ENCODE measurements at places on chromosomes 7 and 10. TPM values are rescaled to one million over a fixed set of nuclear protein-coding genes. Genes with fewer than 3 reads are reported as not detected.

DNA sequence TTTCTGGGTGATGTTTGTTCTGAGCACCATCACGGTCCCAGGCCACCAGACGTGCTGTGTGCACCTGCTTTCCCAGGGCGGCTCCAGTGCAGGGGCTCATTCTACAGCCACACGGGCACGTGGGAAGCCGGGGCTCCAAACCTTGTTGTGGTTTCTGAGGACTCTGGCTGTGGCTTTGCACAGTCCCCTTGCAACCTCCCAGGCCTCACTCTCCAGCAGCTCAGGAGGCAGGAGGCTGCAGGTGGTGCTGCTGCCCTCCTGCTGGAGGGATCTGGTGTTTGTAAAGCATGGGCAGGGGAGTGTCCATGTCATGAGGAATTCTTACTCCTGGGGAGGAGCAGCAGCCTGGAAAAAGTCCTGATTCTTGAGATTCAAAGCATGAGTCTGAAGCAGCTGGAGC is 54.3 kb downstream of the INSYN2A start:
- no peaks in the 10 kb centered on the region for H3K27me3 ChIP-seq
- H3K4me3 ChIP-seq = no peak overlapping the region
- no peak for DNase-seq
- no peak overlapping the region for H3K27ac ChIP-seq

DNA sequence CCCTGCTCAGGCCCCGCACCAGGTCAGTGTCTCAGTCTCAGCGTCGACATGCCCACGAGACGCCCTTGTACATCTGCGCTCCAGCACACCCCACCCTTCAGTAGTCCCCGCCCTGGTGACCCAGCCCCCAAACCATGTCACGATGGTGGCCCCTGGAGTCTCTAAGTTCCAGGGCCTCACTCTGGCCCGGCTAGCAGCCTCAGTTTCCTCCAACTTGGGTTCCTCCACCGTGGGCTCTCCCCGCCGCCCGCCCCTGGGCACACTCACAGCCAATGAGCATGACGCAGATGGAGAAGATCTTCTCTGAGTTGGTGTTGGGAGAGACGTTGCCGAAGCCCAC is 27.0 kb downstream of the KCNH2 start:
- no peak overlapping the region for H3K27ac ChIP-seq
- DNase-seq = no peak
- H3K27me3 ChIP-seq = peaks cover 68% of the 10 kb centered on the region
- no peak overlapping the region for H3K4me3 ChIP-seq

The AOAH gene
- 13.4 TPM for total RNA-seq

GRCh38 chr7:4851459-4852422 is 10.1 kb downstream of the PAPOLB start:
- no peak overlapping the region for H3K4me3 ChIP-seq
- H3K27me3 ChIP-seq = no peaks in the 10 kb centered on the region
- H3K27ac ChIP-seq = no peak overlapping the region
- no peaks in the 10 kb centered on the region for H3K4me1 ChIP-seq
- DNase-seq = no peak
- no peaks in the 10 kb centered on the region for H3K36me3 ChIP-seq

- H3K36me3 ChIP-seq = no peaks in the 10 kb centered on the region
- H3K27ac ChIP-seq = no peak overlapping the region
- DNase-seq = no peak
- H3K4me1 ChIP-seq = peaks cover 30% of the 10 kb centered on the region
- no peaks in the 10 kb centered on the region for H3K27me3 ChIP-seq
- H3K4me3 ChIP-seq = no peak overlapping the region
Measured at GRCh38 chr10:60809157-60809556, 30.9 kb downstream of the CDK1 start.

GRCh38 chr7:3928727-3929515 is 627.9 kb downstream of the SDK1 start:
- no peak overlapping the region for H3K27ac ChIP-seq
- no peak for DNase-seq
- no peaks in the 10 kb centered on the region for H3K36me3 ChIP-seq
- H3K4me1 ChIP-seq = no peaks in the 10 kb centered on the region

The PRPS1L1 gene
- total RNA-seq = not detected

- H3K4me3 ChIP-seq = no peak overlapping the region
- no peak overlapping the region for H3K27ac ChIP-seq
- H3K27me3 ChIP-seq = no peaks in the 10 kb centered on the region
- DNase-seq = no peak
Measured at GRCh38 chr10:5540080-5540479, 15.3 kb downstream of the CALML3 start.

- no peaks in the 10 kb centered on the region for H3K36me3 ChIP-seq
- H3K4me1 ChIP-seq = no peaks in the 10 kb centered on the region
- peak; percentile 23 for DNase-seq
- H3K27me3 ChIP-seq = peaks cover 3% of the 10 kb centered on the region
- peak within 1 kb of the TSS; percentile 32 for H3K4me3 ChIP-seq
Measured at GRCh38 chr7:120272701-120273475, at the start of gene KCND2. TSS of gene KCND2 (plus strand) at chr7:120273175.

DNA sequence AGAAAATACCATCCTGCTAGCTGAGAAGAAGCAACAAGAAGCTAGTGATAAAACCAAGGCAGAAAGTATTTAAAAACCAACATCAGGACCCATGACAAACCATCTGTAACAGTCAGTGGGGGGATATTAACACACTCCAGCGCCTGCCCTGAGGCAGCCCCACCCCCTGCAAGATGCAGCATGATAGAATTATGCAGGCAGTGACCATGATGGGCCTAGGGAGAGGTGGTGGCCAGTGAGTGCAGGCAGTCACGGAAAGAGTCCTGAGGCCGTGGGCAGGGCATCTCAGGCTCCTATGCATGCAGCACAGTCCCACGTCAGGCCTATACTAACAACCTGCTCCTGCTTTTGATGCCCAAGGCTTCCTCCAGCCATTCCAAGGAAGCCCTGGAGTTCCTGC is 686.9 kb downstream of the GRID1 start:
- H3K27ac ChIP-seq = no peak overlapping the region
- no peaks in the 10 kb centered on the region for H3K36me3 ChIP-seq
- no peaks in the 10 kb centered on the region for H3K27me3 ChIP-seq
- no peak overlapping the region for H3K4me3 ChIP-seq

DNA sequence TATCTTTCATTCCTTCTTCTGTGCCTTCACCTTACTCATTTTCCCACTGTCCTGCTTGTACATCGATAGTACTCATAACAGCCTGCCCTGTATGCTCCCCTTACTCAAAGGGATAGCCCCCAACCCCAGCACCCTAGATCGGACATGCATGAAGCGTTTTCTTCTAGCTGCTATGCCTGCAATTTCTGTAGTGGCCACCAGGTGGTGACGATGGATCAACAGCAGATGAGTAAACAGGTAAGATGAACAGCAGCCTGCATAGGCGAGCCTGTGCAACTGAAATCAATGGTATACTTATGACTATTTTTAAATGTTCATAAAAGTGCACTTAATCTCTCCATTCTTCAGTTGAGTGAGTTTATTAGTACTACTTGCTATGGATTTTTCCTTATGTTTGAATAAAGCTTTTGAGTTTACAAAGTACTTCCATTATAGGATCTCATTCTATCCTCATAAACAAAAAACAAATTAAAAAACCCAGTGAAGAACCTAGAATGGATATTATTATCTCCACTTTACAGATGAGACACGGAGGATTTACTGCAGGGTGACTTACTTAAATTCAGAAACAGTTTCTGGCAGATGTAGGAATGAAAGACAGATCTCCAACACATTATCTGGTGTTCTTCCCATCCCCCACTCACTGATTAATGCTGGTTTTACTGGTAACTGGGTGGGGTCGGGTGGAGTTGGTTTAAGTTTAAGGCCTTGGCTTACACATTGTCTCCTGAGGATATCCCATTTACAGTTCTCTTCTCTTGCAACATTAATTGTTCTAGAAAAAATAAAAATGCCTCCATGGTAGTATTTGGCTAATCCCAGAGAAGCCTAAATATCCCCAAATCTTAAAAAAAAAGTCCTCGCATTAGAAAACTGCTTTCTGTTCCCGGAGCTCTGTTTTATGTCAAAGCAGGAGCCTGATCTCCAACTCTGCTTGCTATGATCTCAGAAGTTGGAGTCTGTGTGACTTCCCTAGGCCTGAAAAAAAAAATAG is 222.1 kb downstream of the GLI3 start:
- H3K36me3 ChIP-seq = no peaks in the 10 kb centered on the region
- H3K4me3 ChIP-seq = no peak overlapping the region
- no peaks in the 10 kb centered on the region for H3K4me1 ChIP-seq
- no peak for DNase-seq
- H3K27ac ChIP-seq = no peak overlapping the region

DNA sequence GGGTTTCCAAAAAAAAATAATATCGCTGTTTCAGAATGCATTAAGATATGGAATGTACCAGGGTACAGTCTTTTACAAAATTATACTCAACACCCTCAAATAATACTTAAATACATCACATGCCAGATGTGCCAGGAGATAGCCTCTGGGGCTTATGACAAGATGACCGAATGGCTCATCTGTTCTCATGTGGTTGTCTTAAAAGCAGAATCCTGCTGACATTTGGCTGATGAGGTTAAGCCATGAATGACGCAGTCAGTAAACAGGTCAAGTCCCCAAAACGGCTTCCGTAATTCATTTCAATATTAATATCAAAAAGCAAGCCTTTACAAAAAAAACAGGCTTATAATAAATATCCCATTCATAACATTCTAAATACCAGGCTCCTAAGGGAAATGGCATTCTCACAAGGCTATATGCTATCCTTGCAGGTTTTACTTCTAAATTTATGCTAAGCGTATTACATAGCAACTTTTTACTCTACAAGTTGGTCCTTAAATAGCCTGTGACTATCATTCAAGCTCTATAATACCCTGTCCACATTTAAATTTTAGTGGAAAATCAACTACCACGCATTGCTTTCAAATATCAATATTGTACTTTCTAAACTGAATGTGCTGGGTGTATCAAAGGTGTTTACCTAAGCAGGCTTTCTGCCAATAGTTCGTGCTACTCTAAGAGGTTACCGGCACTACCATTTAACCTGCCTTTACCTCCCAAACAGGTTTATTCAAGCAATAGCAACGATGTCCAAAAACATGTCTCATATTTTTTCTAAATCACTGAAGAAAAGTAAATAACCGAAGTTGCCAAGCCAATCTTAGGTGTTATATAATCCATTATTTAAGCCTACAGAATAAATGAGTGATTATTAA is 15.6 kb downstream of the SMURF1 start:
- no peaks in the 10 kb centered on the region for H3K27me3 ChIP-seq
- no peak overlapping the region for H3K4me3 ChIP-seq
- DNase-seq = no peak

The HTR5A gene
- not detected for total RNA-seq

The ZNF365 gene
- 1.4 TPM for total RNA-seq

DNA sequence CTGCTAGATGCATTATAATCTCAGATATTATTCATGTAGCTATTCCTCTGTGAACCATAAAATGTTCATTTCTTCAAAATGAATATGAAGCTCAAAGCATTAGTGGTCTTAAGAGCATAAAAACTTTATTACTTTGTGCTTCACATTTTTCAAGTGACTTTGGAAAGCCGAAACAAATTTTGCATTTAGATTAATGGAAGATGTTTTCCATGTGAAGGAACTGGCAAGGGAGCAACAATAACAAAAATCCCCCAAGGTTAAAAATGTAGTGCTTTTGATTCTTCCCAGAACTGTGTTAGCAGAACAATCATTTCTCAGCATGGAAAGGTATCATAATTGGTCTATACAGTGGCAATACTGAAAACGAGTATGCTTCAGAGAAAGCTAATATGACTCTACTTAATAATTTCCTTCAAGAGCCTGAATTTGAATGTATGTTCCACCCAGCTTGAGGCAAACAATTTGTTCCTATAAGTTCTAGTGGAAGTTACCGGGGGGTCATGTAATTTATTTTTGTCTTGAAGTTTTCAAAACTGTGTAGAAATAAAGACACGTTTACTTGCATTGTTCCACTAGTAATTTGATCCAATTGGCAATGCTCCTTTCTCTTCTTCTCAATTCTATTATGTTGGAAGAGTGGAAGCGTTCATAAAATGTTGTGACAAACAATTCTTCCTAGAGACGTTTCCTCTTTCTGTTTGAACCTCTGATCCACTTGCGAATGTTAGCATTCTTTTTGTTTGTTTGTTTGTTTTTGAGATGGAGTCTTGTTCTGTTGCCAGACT is 665.4 kb downstream of the AUTS2 start:
- no peak for DNase-seq
- no peak overlapping the region for H3K27ac ChIP-seq
- H3K4me3 ChIP-seq = no peak overlapping the region

The SERPINE1 gene
- total RNA-seq = 59.4 TPM

DNA sequence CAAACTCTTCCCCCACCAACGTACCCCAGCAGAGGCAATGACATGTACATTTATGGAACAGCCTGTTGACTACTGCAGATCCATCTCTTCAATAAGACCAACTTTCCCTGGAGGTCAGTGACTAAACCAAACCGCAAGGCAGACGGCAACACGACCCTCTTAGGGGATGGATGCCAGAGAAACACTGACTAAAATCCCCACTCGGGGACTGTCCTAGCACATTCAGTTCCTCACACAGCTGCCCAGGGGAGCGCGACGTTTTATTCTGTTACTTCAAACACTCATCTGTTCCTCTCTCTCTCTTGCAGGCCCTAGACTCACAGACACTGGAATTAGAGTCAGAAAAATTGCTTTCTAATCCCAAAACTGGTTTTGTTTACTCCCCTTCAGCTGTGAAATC is 146.5 kb upstream of the PRSS1 start:
- no peak overlapping the region for H3K27ac ChIP-seq
- H3K4me3 ChIP-seq = no peak overlapping the region
- no peaks in the 10 kb centered on the region for H3K4me1 ChIP-seq
- no peak for DNase-seq
- no peaks in the 10 kb centered on the region for H3K36me3 ChIP-seq

GRCh38 chr7:107048783-107049418 is 4.4 kb downstream of the PRKAR2B start:
- no peak for DNase-seq
- H3K4me1 ChIP-seq = peaks cover 2% of the 10 kb centered on the region
- H3K36me3 ChIP-seq = no peaks in the 10 kb centered on the region
- peaks cover 3% of the 10 kb centered on the region for H3K27me3 ChIP-seq

- H3K36me3 ChIP-seq = no peaks in the 10 kb centered on the region
- H3K4me3 ChIP-seq = no peak overlapping the region
- H3K27me3 ChIP-seq = no peaks in the 10 kb centered on the region
- no peaks in the 10 kb centered on the region for H3K4me1 ChIP-seq
- H3K27ac ChIP-seq = no peak overlapping the region
- no peak for DNase-seq
Measured at GRCh38 chr10:10699427-10699826, 318.2 kb upstream of the CELF2 start.

- no peak for DNase-seq
- peaks cover 3% of the 10 kb centered on the region for H3K4me1 ChIP-seq
- H3K4me3 ChIP-seq = no peak overlapping the region
Measured at GRCh38 chr7:37430171-37430570, 18.5 kb downstream of the ELMO1 start.

Measured in left lung (tissue), 14 donors.